ENCODE measurements at places on chromosomes 12 and 14.

GRCh38 chr14:77241955-77242354 is 29.1 kb downstream of the NGB start:
- DNase-seq = no peak

GRCh38 chr12:69151254-69151764 is 88.1 kb upstream of the CPSF6 start:
- DNase-seq = no peak

- DNase-seq = no peak
Measured at GRCh38 chr14:60566101-60566500, 57.2 kb downstream of the SIX6 start.

GRCh38 chr14:90541076-90541634 is 144.3 kb downstream of the CALM1 start:
- no peak for DNase-seq

- DNase-seq = no peak
Measured at GRCh38 chr14:22460461-22461195, 128.4 kb downstream of the DAD1 start.

DNA sequence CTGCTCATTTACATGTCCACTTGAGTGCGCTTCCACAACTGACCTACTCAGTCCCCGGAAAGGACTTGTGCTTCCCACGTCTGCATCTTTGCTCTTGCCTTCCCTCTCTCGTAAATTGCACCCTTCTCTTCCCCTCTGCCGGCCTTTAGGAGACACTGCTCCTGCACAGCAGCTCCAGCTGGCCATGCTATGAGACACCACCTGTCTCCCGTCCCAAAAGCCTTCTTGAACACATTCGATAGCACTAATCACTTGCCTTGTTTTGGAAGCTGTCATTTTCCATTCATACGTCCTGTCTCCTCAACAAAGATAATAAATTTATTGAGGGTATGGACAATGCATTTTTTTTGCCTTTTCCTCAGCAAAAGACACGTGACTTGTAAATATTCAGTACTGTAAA is 15.7 kb upstream of the KCNA1 start:
- DNase-seq = no peak

DNA sequence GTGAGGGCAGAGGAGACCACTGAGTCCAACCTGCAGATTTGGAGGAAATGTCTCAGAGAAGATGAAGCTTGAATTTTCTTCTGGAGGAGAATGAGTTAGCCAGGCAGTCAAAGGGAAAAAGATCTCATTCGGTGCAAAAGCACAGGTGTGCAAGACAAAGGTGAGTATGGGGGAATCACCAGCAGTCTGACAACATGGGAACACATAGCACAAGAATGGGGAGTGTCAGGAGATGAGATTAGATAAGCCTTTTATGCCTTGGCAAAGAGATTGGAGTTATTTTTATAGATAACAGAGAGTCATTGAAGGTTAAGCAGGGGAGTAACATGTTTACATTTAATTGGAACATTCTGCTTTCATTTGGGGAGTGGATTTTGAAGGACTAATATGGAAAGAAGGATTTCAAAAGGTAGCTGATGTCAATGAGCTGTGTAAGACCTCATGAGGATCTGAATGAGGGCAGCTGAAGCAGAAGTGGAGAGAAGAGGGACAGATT is 171.3 kb upstream of the NTF3 start:
- no peak for DNase-seq

DNA sequence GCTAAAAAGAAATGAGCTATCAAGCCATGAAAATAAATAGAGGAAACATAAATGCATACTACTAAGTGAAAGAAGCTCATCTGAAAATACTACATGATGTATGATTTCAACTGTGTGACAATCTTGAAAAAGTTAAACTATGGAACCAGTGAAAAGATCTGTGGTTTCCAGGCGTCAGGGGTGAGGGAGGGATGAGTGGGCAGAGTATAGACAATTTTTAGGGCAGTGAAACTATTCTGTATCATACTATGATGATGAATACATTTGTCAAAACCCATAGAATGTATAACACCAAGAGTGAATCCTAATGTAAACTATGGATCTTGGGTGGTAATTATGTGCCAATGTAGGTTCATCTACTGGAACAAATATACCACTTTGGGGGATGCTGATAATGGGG is 21.3 kb downstream of the SPX start:
- DNase-seq = no peak

- DNase-seq = no peak
Measured at GRCh38 chr12:56296295-56296694, 3.8 kb downstream of the CS start.

DNA sequence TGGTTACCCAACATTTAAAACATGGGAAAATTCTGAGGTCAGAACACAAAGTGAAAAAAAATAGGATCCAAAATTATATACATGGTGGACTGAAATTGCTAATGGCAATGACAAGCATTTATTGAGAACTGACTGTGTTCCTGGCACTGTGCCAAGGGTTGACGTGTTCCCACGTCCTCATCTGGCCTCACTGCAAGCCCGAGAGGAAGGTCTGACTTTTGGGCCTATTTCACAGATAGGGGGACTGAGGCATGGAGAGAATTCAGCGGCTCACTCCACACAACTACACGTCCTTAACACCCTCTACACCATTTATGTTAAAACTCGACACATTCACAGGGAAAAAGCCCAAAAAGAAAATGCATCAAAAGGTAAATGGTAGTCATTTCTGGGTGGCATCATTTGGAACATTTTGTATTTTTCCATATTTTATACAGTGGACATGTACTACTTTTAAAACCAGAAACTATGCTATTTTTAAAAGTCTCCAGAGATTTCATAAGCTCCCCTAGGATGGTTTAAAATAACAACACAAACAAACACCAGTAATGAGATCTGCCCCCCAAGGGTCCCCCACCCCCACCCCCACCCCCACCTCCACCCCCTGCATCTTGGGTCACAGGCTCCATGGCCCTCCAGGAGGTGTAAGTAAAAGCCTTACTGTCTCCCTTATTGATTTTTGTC is 27.7 kb downstream of the CLMN start:
- peak; percentile 74 for DNase-seq

- no peak for DNase-seq
Measured at GRCh38 chr12:5180496-5180895, 136.8 kb downstream of the KCNA5 start.

GRCh38 chr12:14314801-14315200 is 50.7 kb upstream of the ATF7IP start:
- DNase-seq = no peak

DNA sequence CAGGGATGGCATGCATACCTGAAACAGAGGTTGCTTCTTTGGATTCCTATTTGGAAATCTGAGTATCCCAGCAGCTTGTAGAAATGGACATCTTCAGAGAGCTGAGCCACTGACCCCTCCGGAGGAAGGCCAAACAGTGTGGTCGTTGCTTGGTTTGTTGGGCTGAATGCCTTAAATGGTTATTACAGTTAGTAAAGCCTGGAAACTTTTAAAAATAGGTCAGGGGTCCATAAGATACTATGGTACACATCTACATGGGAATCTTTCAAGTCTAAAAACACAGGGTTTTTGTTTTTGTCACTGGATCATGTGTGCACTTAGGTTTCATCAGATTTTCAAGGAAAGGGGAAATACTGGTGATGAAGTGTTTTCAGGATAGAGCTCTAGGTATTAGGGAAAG is 7.7 kb downstream of the DYRK2 start:
- no peak for DNase-seq

DNA sequence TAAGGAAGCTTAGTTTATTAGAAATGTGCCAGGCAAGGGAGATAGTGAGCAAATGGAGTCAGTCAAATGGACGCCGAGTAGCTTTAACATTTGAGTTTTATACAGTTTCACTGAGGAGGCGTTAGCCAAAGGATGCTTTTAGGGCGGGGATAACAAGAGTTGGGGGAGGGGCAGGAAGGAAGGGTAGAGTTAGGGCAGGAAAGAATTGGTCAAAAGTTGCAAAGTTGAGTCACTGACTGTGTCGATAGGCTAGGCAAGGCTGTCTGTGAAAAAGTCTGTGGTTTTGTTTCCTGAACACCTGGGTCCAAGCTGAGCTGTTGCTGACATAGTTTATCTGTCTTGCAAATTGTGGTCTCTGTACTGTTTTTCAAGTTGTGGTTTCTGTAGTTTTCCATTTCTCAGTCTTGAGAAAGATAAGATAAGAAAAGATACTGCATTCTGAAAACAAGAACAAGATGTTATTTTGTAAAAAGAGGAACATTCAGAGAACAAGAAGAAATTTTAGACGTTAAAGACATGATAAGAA is 62.6 kb upstream of the RESF1 start:
- no peak for DNase-seq

- peak; percentile 96 for DNase-seq
Measured at GRCh38 chr12:3313066-3313465, 177.9 kb upstream of the PRMT8 start.

- DNase-seq = no peak
Measured at GRCh38 chr12:68804657-68805591, 3.1 kb upstream of the MDM2 start.

DNA sequence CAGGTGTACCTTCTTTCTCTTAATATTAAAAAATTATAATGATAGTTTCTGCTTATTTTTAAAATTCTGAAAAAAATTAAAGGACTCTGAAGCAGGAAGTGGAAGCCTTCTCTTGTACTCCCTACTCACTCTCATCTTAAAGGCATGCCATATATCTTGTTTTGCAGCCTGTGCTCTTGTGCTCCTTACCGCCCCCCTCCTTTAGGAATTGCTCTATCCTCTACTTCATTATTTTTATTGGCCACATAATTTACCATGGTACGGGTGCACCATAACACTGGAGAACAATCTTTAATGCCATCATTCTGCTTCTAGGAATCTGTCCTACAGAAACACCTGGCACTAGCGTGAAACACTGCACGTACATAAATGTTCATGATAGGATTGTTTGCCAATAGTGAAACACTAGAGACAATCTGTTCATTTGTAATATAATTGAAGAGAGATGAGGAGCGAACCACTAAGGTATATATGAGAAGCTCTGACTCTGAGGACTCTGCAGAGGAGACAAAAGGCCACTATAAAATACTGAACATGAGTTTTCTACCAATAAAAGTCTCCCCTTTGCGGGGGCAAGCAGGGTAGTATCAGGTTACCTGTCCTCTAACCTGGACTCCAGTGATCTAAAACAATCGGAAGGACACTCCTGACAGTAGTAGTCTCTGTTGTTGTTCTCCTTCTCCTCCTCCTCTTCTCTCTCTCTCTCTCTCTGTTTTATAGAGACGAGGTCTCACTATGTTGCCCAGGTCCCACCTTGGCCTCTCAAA is 6.3 kb upstream of the NYNRIN start:
- DNase-seq = peak; percentile 51

GRCh38 chr12:60290532-60290931 is 694.7 kb downstream of the SLC16A7 start:
- no peak for DNase-seq

- DNase-seq = no peak
Measured at GRCh38 chr12:100862676-100863075, 68.1 kb downstream of the ANO4 start.

DNA sequence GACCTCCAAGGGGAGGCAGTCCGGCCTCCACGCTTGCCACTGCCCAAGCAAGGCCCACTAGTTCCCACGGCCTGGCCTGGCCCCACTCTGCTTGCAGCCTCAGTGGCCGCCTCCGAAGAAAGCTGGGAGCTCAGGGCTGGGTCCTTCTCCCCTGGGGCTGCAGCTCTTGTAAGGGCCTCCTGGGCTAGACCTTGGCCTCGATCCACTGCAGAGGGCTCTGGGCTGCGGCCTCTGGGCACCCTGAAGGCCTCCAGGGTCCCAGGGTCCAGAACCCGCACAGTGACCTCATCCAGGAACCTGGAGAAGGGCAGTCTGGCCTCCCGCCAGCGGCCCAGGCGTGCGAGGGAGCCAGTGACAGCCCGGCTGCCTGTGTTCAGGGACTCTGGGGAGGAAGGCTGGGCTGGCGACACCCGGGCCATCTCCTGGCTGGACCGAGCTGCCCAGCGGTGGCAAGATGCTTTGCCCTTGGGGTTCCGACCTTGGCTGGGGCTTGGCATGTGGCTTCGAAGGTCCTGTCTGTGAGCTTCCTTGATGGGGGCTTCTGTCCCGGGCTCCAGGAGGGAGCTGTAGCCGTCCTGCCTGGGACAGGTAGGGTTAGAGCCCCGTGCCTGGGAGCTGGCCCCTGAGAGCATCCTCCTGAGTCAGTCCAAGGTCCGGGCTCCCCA is 9.8 kb downstream of the BEGAIN start:
- no peak for DNase-seq

DNA sequence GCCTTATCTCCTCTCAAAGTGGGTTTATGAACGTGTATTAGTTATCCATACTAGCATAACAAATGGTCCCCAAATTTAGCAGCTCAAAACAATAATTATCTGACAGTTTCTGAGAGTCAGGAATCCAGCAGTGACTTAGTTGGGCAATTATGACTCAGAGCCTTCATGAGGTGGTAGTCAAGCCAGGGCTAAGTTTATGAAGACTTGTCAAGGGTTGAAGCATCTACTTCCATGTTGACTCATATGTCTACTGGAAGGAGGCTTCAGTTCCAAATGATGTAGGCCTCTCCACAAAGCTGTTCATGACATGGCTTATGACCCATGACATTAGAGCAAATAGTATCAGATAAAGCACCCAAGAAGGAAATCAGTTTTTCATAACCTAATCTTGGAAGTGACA is 73.2 kb downstream of the IPO8 start:
- DNase-seq = peak; percentile 75

- DNase-seq = no peak
Measured at GRCh38 chr12:104630230-104630670, 173.5 kb downstream of the CHST11 start.

DNA sequence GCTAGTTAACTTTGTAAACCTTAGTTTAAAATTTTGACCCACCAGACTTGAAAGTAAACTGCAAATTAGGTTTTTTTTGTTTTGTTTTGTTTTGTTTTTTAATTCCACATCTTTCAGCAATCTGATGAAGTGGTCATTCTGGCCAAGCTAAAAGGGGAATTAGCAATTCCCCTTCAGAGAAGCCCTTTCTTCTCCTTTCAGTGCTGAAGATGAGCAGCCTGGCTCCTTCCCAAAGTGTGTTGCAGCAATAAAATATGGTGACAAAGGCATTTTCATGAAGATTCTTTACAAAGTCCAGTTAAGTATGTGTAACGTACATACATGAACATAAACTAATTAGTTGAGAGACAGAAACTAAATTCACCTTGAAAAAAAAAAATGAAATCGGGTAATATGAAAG is 380.1 kb downstream of the NOVA1 start:
- no peak for DNase-seq
